ENCODE measurements at places on chromosomes 7 and 10. TPM values are rescaled to one million over a fixed set of nuclear protein-coding genes. Genes with fewer than 3 reads are reported as not detected.

DNA sequence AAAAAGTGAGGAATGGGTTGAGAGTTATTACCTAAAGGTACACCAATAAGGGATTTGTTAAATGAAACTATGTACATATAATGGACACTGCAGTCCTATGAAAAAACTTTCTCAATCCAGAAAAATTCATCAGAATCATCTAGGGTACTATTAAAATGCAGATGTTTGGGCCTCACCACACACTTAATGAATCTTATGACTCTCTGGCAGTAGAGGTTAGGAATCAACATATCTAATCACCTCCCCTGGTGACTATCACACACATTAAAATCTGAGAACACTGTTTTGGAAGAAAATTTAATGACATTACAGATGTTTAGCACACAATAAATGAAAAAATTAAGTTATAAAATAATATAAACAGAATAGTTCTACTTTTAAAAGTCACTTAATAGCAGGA, 32.1 kb downstream of the BAZ1B start:
- DNase-seq = no peak

DNA sequence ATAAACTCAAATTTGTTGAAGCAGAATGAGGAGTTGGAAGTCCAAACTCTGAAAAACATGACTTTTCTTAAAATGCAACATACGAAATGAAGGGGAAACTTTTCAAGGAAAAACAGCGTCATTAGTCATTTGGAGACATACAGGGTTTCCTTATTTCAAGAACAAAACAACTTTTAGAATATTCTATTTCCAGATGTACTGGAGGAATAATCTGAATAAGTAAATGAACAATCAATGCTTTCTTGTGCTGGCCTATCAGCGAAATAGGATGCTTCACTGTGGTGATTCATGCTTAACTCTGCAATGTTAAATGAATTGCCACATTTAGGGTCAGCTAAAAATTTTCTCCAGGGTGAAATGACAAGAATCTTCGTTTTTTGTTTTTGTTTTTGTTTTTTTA, 114.3 kb downstream of the SEMA3C start:
- DNase-seq = no peak

DNA sequence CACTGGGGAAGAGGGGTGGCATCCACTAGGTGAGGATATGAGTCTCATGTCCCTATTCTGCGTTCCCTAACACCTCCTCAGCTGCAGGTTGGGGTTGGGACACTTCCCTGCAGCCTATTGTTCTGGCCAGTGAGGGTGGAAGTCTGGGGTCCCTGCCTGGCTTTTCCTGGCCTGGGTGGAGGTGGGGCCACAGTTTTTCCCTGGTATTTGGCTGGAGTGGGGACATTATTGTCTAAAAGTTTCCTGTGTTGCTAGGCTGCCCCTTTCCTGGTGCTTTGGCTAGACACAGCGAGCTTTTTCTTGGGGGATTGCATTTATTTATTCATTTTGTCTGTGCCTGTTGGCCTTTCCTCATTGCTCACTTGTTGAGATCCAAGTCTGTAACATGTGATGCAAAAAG, 559.5 kb upstream of the IGFBP3 start:
- DNase-seq = no peak

- DNase-seq = no peak
Observed at GRCh38 chr7:105157278-105157677, 143.3 kb downstream of the KMT2E start.

GRCh38 chr10:103621783-103622125, 128.2 kb downstream of the NEURL1 start:
- DNase-seq = no peak

DNA sequence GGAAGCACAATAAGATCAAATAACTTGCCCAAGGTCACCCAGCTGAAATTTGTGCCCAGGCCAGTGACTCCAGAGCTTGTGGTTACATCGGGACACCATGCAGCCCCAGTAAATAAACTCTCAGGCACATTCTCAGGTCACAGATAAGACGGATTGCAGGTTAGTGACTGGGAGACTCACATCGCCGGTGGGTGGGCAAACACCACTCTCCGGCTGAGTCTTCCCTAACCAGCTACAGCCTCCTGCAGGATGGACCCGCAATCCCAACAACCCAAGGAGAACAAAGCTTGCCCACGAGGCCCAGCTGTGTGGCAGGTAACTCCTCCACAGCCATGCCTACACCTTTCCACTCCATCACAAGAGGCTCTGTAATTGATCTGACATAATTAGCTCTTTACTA, 81.7 kb upstream of the EFCAB10 start:
- no peak for DNase-seq

DNA sequence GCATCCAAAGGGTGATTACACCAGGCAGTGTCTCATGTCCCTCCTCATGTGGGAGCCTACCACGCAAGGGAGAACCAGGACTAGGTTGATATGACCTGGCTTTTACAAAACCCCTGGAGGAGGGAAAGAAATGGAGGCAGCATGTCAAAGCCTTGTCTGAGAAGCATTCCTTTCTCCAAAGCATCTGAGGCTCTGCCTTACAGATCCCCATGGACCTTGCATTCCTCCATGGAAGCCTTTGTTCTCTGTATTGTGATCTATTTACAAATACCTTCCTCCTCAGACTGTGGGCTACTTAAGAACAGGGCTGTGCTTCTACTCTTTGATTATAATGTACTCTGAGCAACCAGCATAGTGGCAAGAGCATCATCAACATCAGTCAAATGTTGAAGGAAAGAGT, 197.0 kb downstream of the PLXNA4 start:
- DNase-seq = no peak

GRCh38 chr10:5468262-5469106, 30.9 kb downstream of the CALML5 start:
- no peak for DNase-seq

DNA sequence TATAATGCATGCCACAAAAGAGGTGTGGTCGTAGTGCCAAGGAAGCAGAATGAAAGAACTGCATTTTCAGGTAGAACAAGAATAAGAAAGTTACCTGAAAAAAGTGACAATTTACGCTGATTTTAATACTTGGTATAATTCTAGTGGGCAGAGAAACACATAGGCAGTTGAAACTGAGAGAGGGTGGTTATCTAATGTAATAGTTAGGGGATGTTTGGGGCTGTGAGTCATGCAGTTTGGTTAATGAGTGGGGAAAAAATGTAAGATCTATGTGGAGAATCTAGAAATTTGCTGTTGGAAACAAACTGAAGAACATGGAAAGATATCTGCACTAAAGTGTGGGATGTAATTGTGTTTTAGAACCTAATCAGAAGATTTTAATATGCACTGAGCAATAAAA, 33.7 kb downstream of the ZNF37A start:
- no peak for DNase-seq

DNA sequence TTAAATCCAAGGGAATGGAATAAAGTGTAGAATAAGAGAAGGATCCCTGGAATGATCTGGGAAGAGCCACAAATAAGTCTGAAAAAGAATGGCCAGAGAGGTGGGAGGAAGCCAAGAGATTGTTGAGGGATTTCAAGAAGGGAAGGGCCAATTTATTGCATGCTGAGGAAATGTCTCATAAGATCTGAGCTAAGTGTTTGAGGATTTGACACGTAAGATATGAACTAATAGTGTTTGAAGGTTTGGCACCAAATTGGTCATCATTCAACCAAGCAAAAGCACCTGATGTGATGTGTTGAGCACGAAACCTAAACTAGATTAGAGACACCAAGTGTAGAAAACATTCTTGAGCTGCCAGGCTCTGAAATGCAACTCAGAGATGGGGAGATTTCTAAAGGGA, 97.9 kb downstream of the TSPAN12 start:
- DNase-seq = no peak

DNA sequence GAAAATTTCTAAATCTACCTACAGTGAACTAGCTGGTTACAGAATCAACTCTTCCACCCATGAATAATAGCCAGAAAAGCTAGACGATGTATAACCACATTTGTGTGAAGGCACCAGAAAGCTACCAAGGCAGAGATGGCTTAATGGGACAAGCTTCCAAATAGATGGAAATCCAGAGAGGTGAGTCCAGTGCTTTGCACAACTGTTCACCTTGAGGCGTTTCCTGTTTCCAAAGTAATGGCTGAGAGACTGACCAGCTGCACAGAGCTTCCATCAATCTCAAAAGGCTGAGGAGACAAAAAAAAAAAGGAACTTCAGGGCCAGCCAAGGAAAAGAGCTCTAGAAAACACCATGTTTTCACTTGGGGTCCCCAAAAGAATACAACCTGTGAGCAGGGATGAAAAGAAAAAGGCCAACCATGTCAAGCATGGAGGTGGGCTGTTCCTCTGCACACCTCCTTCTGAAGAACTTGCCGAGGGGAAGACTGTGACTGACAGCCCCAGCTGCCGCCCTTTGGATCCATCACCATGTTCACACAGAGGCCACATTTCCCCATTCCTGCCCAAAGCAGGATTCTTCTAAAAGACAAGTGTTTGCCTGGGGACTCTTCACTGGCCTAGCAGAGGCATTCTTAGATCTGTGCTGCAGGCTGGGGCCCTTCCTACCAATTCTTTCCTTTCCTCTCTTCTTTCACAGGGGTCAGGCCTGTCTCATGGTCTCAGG, 72.9 kb downstream of the ARHGAP21 start:
- DNase-seq = no peak

DNA sequence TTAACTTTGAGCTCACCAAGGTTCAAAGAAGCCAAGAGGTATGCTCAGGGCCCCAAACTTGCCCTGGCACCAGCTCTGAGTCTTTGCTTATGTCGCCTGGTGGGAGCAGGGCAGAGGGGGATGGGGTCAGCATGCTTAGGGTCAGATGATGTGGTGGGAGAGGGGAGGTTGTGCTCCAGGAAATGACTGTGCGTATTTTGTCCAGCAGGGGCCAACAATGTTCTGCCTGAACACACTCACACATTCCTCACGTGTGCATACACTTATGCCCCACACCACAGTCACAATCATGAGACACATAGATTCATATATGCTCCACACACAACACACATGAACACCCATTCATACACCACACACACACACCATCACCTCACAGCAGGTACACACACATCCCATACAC, 4.4 kb upstream of the RAMP3 start:
- DNase-seq = no peak

ZNF853 gene
- total RNA-seq = 3.0 TPM

DLX6 gene
- not detected for total RNA-seq

PRPS1L1 gene
- total RNA-seq = not detected

WDR37 gene
- 10.5 TPM for total RNA-seq

PIP gene
- total RNA-seq = not detected

HOXA4 gene
- total RNA-seq = 0.14 TPM

CRYGN gene
- total RNA-seq = not detected

ZNF736 gene
- 11.1 TPM for total RNA-seq

TLX1 gene
- not detected for total RNA-seq

LIPF gene
- total RNA-seq = not detected

GPR15LG gene
- not detected for total RNA-seq
